Upper lobe of left lung (tissue), 6 donors: ENCODE measurements at places on chromosomes 2 and 18. TPM values are rescaled to one million over a fixed set of nuclear protein-coding genes. Genes with fewer than 3 reads are reported as not detected.

- no peak for DNase-seq
Measured at GRCh38 chr2:61988462-61989366, 83.2 kb downstream of the COMMD1 start.

GRCh38 chr2:233813236-233814055 is 35.3 kb downstream of the MROH2A start:
- no peak for DNase-seq

DNA sequence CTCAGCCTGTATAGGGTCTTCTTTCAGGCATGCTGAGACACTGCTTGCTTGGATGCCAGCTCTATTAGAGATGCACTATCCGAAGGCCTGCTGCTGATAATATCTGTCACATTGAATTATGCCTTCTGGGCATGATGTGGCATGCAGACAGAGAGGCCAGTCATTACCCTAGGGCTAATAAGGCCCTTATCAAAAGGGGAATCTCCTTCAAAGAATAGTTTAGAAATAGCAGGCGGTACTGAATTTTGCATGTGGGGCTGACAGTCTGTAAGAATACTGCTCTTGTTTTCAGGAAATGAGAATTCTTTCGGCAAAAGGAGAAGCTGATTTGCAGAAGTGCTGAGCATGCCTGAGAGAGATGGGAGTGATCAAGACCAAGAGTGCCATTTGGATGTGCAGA is 13.1 kb upstream of the LHCGR start:
- DNase-seq: no peak

GRCh38 chr2:140063356-140063755 is 1283.2 kb upstream of the NXPH2 start:
- no peak for DNase-seq

- no peak for DNase-seq
Measured at GRCh38 chr2:49255409-49255971, 101.2 kb upstream of the FSHR start.

DNA sequence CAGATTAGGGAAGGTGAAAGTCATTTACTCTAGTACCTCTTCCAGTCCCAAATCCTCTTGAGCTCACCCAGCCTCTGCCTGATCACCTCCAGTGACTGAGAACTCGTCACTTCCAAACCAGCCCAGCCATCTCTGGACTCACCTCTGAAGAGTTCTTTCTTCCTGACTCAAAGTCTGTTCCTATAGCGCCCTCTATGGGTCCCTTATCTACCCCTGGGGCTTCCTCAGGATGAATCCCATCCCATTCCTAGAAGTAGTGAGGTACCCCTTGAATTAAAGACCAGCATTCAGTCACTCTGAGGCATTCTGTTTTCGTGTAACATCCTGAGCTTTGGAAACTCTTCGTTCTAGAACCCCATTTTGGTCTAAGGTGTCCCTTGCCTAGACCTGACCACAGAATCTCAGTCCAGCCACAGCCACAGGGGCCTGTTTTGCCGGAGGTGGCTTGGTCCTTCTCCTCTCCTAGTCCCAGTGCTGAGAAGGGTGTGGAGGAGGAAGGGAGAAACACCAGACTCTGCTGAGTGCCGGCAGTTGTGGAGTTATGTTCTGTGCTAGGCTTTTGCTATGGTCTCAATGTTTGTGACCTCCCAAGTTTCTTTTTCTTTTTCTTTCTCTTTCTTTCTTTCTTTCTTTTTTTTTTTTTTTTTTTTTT is 32.7 kb downstream of the SIX3 start:
- no peak for DNase-seq

DNA sequence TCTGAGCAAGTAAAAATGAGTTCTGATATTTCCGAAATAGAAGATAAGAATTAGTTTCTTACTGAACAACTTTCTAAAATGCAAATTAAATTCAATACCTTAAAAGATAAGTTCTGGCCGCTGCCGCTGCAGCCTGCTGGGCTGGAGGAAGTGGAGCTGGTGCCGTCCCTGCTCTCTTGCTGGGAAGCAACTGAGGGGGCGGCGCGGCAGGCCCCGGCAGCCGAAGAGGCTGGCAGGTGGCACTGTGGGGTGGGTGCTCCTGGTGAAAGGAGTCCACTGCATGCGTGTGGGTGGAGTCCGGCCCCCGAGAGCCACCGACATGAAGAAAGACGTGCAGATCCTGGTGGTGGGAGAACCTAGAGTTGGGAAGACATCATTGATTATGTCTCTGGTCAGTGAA is 89.5 kb upstream of the ZNF519 start:
- DNase-seq: no peak

DNA sequence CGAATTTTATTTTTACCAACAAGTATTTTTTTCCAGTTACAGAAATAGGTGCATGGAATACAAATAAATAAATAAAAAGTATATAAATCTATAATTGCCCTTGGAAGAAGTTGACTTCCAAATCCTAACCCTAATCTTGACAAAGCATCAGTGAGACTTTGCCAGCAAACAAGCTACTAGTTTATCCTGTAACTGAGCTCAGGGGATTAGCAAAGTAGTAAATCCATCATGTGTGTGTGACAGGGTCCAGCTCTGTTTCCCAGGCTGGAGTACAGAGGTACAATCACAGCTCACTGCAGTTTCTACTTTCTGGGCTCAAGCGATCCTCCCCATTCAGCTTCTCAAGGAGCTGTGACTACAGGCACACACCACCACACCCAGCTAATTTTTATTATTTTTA is 948.0 kb upstream of the CNTNAP5 start:
- no peak for DNase-seq

DNA sequence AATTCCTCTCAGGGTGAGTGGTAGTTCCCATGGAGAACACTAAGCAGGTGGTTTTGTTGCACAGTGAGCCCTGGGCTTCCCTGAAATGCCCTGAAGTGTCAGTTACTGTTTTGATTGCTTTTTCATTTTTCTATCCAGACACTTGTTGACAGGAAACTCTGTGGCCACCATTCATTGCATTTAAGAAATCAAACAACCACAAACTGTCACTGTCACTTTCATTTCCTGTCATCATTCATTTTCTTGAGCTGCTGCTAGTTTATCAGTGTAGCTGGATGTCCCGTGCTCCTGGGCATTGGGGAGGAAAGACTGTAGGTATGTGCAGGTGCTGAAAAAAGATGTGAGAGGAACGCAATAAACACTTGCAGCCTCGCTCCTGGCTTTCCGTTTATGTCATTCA is 891.6 kb upstream of the ZEB2 start:
- DNase-seq: no peak

DNA sequence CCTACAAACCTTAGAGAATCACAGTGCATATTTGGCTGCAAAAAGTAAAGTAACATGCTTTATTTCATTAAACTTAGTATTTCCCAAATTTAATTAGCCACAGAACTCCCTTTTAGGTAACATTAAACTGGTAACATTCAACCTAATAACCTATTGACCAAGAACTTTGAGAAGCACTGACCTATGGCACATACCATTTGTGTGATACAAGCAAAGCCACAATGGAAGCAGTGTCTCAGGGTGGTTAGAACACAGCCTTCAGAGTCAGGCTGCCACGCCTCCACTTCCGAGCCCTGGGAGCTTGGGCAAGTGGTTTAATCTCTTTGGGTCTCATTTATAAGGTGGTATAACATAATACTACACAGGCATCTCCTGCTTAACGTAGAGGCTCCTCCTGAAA is 301.4 kb downstream of the PDE11A start:
- no peak for DNase-seq

GRCh38 chr2:43269074-43269572 is 42.7 kb upstream of the ZFP36L2 start:
- peak; percentile 75 for DNase-seq

DNA sequence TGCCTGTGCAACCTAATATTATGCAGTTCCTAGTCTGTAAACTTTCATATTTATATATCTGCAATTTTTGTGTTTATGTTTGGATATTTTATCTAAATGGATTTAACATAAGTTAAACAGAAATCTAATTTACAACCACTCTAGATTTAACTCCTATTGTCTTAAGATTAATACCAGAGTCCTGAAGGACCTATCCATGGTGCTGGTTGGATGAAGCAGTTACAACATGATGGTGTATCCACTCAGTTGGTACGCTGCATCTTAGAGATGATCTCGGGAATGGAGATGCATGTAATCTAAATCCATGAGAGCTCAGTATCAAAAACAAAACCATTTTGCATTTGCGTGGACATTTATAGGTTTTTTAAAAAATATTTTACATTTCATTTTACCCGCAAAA is 745.9 kb upstream of the SLC8A1 start:
- DNase-seq: no peak

DNA sequence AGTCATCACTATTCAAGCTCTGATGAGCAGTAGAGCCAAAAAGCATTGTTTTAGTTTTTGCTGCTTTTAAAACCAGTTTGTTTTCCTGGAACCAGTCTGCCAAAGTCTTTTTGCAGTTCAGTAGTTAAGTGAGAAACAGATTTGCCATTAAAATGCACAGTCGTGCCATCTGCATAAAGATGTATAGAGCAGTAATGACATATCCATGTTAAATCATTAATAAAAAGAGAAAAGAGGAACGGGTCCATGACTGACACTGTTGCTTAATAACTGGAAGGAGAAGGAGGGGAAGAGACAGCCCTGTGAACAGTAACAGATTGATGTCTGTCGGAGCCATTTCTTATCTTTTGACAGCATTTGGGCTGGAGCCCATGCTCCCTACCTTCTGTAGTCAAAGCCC is 704.6 kb downstream of the SATB2 start:
- no peak for DNase-seq

DNA sequence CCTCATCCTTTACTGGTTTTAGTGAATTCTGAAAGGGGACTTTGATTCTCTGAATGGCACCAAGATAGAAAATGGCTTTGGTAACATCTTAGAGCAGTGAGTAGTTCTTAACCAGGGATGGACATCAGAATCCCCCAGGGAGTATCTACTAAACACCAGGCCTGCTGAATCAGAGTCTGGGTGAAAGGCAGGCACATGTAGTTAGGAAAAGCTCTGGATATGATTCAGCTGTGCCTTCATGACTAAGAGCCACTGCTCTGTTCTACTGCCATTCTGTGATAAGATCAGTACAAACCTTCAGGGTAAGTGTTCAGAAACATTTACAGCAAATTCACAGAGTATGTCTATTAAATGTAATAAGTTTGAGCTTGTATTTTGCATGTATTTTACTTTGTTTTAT is 46.2 kb upstream of the B3GNT2 start:
- DNase-seq: no peak

DNA sequence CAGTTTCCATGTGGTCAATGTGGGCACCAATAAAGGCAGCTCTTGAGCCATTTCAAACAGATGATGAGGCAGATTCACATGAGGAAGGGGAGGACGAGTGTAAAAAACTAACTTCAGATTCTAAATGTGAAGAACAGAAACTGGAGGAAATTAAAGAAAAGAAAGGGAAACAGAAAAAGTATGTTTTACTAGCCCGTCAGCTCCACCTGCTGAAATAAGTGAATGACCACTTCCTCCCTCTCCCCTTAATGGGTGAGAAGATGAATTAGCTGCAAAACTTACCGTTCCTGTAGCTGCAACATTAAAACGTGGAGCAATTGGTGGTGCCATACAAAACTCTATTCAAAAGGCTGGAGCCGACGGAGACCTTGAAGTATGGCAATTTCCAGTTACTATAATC is 203.5 kb downstream of the UXS1 start:
- no peak for DNase-seq

DNA sequence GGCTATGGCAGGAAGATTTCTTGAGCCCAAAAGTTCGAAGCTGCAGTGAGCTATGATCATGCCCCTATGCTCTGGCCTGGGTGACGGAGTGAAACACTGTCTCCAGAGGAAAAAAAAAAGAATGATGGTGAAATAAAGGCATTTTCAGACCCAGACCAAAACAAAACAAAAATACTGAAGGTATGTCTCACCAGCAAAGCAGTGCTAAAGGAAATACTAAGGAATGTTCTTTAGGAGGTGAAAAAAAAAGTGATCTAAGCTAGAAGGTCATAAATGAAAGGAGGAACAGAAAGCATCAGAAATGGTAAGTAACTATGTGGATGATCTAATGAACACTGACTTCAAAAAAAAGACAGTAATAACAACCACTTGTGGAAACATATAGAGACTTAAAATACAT is 18.7 kb downstream of the SS18 start:
- no peak for DNase-seq

GRCh38 chr2:75200140-75201096 is 1.1 kb upstream of the TACR1 start:
- DNase-seq: peak; percentile 91

DNA sequence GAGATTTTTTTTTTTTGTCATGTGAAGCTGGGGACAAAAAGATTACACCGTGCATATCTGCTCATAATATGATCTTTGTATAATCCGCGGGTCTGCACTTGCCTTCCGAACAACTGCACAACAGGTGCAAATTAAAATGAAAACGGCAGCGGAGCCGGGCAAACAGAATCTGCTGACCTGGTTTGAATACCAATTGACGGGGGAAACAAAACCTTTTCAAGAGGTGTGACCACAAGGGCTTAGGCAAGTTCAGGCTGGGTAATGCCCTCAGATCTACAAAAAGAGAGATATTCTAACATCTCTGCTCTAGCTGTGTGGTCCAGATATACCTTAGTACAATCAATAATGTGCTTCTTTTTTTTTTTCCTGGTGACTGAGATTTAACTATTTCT is 88.5 kb downstream of the ZEB2 start:
- DNase-seq: no peak

GRCh38 chr18:31380912-31381311 is 4.3 kb downstream of the DSG4 start:
- no peak for DNase-seq

DNA sequence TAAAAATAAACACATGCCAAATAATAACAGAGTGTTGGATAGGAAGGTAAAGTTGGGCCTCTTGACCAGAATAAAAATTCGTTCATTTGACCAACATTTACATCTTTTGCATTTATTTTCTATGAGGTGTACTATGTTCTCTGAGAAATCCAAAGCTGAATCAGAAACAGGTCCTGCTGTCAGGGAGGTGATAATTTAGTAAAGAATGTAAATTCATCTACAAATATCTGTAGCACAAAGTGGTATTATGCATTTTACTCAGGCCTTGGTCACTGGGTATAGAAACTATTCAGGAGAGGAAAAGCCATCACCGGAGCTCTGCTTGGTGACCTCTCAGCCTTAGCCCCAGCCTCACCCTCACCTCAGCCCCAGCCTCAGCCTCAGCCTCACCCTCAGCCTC is 208.9 kb downstream of the SPP2 start:
- no peak for DNase-seq

ORC2 gene
- total RNA-seq: 23.6 TPM

COL6A3 gene
- 108 TPM for total RNA-seq

ACMSD gene
- total RNA-seq: not detected

TBR1 gene
- total RNA-seq: not detected

UGT1A4 gene
- total RNA-seq: 0.24 TPM

FBXO48 gene
- 1.2 TPM for total RNA-seq

SOX11 gene
- total RNA-seq: 0.13 TPM

HTR2B gene
- 0.33 TPM for total RNA-seq

KIAA2012 gene
- 0.74 TPM for total RNA-seq

HOXD10 gene
- not detected for total RNA-seq

NT5C1B gene
- not detected for total RNA-seq

C2orf72 gene
- 0.61 TPM for total RNA-seq

NR4A2 gene
- 8.1 TPM for total RNA-seq
